ENCODE measurements at places on chromosomes 1 and 21.
A peak's percentile ranks its signal among the peaks of the same experiment; 100 is the strongest.

DNA sequence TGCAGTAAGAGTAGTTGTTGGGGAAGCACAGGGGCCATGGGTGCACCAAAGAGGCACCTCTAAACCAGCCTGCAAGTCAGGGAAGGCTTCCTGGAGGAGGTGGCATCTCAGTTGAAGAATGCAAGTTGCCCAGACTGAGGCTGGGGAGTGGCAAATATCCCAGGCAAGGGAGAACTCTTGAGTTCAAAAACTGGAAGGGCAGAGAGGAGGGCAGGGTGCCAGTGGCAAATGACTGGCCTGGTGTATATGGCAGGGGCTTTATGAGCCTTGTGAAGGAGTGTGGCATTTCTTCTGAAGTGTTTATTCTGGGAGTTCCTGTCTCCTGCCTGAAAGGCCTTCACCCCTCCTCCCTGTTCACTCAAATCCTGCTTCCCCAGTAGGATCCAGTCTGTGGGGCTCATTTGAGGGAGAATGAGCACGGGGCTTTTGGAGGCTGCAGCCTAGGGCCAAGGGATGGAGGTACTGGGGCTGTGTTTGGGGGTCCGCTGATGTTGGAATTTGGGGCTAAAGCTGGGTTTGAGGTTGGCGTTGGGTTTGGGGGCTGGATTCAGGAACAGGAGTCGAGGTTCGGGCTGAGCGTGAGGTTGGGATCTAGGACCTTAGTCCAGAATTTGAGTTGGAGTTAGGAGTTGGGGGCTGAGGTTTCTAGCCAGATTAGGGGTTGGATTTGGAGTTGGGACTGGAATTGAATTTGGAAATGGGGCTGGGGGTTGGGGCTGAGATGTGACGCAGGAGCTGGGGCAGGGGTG, at the start of gene TMEM125:
Gene TMEM125 (plus strand): TSS at position 357 of the 749 bp plus-strand sequence. CDS start 2,740 bp downstream, outside the sequence.
- no peak for DNase-seq

GRCh38 chr1:45610589-45611226, 13.1 kb downstream of the CCDC17 start:
- no peak for DNase-seq

DNA sequence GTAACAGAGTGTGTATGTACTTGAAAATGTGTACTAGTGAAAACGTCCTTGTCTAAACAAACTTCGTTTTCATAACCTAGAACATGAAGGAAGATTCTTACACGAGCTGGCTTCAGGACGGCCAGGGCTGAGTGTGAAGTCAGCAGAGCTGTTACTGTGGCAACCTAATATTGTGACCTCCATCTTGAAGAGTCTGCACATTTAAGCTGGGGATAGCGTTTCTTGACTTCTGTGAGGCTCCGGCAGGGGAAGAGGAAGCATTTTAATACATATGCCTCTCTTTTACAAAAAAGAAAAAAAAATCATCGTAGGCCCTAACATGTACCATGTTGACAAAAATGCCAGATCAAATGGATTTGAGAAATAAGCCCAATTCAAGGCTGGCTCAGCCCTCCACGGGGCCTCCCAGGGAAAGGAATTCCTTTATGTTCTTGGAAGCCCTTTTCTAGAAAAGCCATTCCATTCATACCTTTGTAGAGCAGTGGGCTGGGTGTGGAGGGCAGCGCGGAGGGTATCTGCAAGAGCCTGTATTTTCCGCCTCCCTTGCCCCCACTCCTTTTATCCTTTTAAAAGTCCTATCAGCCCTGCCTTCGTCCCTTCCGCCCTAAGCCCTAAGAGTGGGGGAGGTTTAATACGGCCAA, 51.1 kb downstream of the SIM2 start:
- no peak for DNase-seq

DNA sequence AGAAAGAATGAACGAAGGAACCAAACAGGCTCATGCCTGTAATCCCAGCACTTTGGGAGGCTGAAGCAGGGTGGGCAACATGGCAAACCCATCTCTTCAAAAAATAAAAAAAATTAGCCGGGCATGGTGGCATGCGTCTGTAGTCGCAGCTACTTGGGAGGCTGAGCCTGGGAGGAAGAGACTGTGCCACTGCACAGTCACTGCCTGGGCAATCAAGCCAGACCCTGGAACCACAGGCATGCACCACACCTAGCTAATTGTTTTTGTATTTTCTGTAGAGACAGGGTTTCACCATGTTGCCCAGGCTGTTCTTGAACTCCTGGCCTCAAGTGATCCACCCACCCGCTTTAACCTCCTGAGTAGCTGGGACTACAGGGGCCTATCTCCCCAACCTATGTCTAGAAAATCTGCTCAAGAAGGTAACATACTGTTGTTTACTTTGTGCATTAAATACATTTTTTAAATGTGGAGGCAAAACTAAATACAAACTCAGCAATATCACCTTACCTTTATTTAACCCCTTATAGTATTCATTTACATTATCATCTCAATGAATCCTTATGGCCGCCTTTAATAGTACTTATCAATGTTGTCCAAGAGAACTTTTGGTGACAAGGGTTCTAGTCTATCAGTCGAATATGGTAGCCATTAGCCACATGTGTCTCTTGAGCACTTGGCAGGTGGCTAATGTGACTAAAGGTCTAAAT, 2.7 kb downstream of the KHDC4 start:
- peak; percentile 18 for DNase-seq

GRCh38 chr1:84272401-84272800, 29.1 kb upstream of the SAMD13 start:
- DNase-seq, result no peak

GRCh38 chr1:41583658-41584547, 99.4 kb upstream of the EDN2 start:
- peak; percentile 10 for DNase-seq

DNA sequence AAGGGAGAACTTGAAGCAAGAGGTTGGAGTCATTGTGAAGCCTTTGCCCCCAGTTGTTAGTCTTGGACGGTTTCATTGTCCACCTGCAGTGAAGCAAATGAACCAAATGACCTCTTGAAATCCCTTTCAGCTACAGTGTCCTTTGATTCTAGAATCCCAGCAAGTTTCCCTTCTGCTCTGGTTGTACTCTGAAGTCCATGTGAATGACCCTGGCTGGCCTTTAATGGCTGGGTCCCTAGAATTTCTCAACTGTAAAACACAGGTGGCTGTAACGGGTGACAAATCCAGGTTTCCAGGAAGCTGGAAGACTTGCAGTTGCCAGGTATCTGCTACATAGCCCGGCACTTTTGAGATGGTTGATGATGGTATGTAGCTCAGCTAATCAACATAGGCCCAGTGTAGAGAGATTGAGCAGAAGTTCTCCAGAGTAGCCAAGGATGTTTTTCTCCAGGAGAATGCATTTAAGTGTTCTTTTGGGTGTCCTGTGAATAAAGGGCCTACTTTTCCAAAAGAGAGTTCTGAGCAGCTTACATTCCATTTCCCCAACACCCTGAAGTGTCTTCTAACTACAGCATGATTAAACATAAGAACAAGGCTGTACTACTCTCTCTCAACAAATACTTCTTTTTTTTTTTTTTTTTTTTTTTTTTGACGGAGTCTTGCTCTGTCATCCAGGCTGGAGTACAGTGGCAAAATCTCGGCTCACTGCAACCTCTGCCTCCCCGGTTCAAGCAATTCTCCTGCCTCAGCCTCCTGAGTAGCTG, 17.6 kb upstream of the SLC30A1 start:
- no peak for DNase-seq

DNA sequence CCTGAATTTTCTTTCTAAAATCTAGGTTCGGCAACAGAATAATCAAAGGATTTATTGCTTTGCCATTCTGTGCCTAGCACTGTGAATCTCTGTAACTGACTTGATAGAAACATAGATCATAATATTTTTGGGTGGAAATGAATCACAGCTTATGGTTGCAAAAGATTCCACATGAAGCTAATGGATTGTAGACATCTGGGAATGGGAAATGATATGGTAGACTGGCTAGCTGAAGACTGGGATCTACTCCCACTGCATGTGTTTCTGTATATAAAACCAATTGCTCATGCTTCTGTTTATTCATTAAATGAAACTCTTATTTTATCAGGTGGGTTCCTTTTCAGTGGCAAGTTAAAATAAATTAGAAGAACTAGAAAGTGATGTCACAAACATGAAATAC, 395.6 kb downstream of the ST6GALNAC3 start:
- no peak for DNase-seq

- no peak for DNase-seq
Measured at GRCh38 chr1:230459465-230459864, 33.3 kb upstream of the PGBD5 start.

GRCh38 chr1:25996966-25997827, 666 bp downstream of the PAFAH2 start:
- peak; percentile 31 for DNase-seq

DNA sequence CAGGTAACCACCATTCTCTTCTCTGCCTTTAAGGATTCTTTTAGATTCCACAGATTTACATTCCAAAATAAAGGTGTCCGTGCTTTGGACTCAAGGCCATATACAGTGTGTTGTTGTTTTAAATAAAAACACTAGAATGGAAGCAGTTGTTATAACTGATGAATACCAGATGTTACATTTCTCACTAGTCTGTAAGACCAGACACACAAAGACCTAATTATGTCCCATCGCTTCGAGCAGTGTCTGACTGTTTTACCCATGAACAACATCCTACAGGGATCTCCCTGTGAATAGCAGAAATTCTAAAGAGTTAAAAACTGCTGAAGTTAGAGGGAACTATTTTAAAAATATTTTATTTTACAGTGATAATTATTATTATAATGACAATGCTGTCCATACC, 574.7 kb upstream of the ZP4 start:
- DNase-seq, result no peak

DNA sequence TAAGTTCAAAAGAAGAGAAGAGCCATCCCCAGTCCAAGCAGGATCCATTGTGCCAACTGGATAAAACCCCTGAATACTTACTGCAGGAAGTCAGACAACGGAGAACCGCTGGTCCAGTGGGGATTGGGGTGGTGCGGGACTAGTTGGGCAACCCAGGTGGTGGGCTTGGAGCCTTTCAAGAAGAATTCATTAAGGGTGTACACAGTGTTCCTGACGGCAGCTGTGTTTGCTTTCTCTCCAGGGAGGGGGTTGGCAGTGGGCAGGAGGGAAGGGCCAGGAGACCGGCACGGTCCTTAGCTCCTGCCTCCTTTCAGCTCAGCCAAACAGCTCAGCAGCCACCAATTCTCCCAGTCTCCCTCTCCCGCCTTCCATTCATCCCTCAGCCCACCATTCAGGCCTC, 7.1 kb upstream of the CDK18 start:
- no peak for DNase-seq

DNA sequence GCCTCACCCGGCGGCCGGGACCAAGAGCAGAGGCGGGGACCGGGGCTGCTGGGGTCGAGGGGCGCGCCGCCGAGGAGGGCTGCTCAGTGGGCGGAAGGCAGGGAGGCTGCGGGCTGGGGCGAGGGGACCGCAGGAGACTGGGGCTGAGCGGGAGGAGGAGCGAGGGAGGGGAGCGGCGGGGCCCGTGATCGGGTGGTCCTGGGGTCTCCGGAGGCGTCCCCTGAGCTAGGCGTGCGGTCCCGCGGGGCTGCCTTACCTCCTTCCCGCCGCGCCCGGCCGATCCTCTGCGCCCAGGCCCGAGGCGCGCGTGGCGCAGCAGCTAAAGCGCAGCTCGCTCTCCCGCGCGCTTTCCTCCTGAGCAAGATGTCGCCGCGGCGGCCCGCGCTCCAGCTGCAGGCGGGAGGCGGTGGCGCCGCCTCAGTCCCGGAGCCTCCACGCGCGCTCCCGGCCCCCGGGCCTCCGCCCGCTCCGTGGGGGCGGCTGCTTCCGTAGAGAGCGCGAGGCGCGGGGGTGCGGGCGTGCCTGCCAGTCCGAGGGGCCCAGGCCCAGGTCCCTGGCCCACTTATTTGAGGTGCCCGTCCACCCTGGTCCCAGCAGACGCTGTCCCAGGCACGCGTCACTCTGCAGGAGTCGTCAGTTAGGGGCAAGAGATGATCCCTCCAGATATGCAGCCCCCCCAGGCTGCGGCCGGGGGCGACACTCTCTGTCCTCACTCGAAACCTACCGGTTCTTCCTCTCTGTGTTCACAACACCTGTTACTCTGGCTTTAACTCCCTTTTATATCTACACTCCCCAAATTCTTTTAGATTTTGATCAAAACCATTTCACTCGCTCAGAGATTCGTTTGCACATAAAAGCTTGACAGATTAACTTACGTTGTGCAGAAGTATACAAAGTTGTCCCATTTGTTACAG, at the start of gene CCSAP:
Gene CCSAP (minus strand): TSS at position 392 of the 914 bp plus-strand sequence. CDS start 582 bp downstream, outside the sequence.
- DNase-seq, result peak; percentile 58

DNA sequence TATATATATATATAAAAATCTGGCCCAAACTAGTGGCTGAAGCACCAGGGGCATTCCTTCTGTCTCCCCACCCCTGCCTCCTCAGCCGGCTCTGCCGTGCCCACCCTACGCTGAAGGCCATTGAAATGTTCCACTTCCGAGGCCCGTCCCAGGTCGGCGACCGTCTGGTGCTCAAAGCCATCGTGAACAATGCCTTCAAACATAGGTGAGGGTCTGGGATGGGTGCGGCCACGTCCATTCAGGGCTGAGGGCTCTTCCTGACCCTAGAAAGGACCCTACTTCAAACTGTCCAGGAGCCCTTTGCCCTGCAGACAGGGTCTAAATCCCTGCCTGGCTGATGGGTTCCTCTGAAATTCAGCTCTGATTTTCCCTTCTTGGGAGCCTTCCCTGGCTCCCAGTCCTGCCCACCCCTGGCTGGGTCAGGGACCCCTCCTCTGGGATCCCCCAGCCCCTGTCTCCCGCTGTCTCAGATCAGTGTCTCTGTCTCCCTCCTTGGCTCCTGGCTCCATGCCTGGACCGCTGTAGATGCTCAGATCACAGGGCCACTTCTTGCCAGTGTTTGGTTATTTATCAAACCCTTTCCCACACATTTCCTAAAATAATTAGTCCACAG, 24.0 kb downstream of the FAM151A start:
- DNase-seq, result no peak

DNA sequence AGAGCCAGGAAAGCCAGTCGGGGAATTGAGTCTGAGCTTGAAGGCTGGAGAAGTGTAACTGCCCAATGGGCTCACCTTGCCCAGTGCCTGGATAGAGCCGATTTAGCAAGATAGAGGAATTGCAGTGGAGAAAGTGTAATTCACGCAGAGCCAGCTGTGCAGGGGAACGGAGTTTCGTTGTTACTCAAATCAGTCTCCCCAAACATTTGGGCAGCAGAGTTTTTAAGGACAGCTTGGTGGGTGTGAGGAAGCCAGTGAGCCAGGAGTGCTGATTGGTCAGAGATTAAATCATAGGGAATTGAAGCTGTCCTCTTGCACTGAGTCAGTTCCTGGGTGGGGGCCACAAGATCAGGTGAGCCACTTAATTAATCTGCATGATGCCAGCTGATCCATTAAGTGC, 28.4 kb upstream of the NLRP3 start:
- DNase-seq, result no peak

GRCh38 chr21:36288651-36289243, 31.2 kb upstream of the MORC3 start:
- DNase-seq, result no peak

DNA sequence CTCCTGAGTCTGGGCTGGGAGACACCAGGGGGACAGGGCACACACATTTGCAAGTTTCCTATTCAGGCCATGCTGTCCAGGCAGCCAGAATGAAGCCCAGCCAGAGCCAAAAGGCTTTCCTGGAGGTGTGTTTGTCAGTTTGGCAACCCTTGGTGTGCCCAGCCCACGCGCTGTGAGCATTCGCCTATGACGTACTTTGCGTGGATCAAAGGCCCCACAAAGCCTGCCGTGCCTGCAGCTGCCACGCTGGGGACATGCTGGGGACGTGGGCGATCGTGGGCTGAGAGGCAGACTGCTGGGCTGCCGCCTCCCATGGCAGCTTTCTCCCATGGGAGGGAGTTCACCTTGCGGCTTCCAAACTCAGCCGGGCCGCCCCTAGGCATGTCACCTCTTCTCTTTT, 57.5 kb downstream of the CD247 start:
- DNase-seq, result peak; percentile 58

- no peak for DNase-seq
Measured at GRCh38 chr1:16450863-16451481, 10.4 kb downstream of the NECAP2 start.

- no peak for DNase-seq
Measured at GRCh38 chr1:34155860-34156259, 9.2 kb downstream of the CSMD2 start.
